ENCODE measurements at places on chromosomes 7 and 10. TPM values are rescaled to one million over a fixed set of nuclear protein-coding genes. Genes with fewer than 3 reads are reported as not detected.

Gene SEMA3A
- total RNA-seq, result 10.7 TPM

Gene RARRES2
- 104 TPM for total RNA-seq

Gene HOXA4
- 11.2 TPM for total RNA-seq

Gene SLC26A3
- 0.25 TPM for total RNA-seq

Gene CELF2
- total RNA-seq, result 39.2 TPM

Gene EN2
- total RNA-seq, result 0.13 TPM

Gene LRRC18
- total RNA-seq, result not detected

Gene PRRT4
- not detected for total RNA-seq

Gene HOXA3
- 21.2 TPM for total RNA-seq

Gene DPYSL4
- total RNA-seq, result 0.60 TPM

Gene GNGT1
- total RNA-seq, result 0.35 TPM

Gene PSD
- 2.2 TPM for total RNA-seq

Gene NEUROG3
- total RNA-seq, result not detected

Gene OR2A12
- total RNA-seq, result not detected

Gene ABCB1
- total RNA-seq, result 48.3 TPM

Gene ADAM12
- 3.3 TPM for total RNA-seq

Gene CRYGN
- total RNA-seq, result 0.22 TPM

Gene SYNPO2L
- 0.38 TPM for total RNA-seq

Gene MMS19
- 56.1 TPM for total RNA-seq

Gene SMO
- total RNA-seq, result 13.2 TPM

Gene TMEM248
- total RNA-seq, result 113 TPM

Gene RTKN2
- 1.6 TPM for total RNA-seq

Gene PDK4
- 45.0 TPM for total RNA-seq

Gene RBM28
- total RNA-seq, result 35.2 TPM

Gene GJD4
- total RNA-seq, result not detected

Measured in kidney (tissue), 22 donors.